ENCODE measurements at places on chromosomes 16 and 17. TPM values are rescaled to one million over a fixed set of nuclear protein-coding genes. Genes with fewer than 3 reads are reported as not detected.

PRAC1 gene
- total RNA-seq = not detected

UQCRC2 gene
- total RNA-seq = 142 TPM

TCAP gene
- 6.6 TPM for total RNA-seq

- H3K27me3 ChIP-seq = no peaks in the 10 kb centered on the region
- H3K27ac ChIP-seq = no peak overlapping the region
- H3K4me3 ChIP-seq = no peak overlapping the region
- no peaks in the 10 kb centered on the region for H3K36me3 ChIP-seq
- DNase-seq = no peak
Measured at GRCh38 chr16:12252616-12253015, 276.1 kb downstream of the SNX29 start.

GRCh38 chr17:75878174-75878998 lies at the start of gene TRIM47:
TRIM47 (minus strand) TSS chr17:75878581; CDS start chr17:75878548, 33 bp downstream.
- peaks cover 2% of the 10 kb centered on the region for H3K27me3 ChIP-seq
- H3K4me3 ChIP-seq = peak within 1 kb of the TSS; percentile 67

- no peaks in the 10 kb centered on the region for H3K36me3 ChIP-seq
- H3K27me3 ChIP-seq = peaks cover 54% of the 10 kb centered on the region
- H3K4me1 ChIP-seq = peaks cover 25% of the 10 kb centered on the region
- H3K4me3 ChIP-seq = no peak overlapping the region
- DNase-seq = no peak
- H3K27ac ChIP-seq = no peak overlapping the region
Measured at GRCh38 chr17:73647301-73647695, 3.1 kb upstream of the SDK2 start.

DNA sequence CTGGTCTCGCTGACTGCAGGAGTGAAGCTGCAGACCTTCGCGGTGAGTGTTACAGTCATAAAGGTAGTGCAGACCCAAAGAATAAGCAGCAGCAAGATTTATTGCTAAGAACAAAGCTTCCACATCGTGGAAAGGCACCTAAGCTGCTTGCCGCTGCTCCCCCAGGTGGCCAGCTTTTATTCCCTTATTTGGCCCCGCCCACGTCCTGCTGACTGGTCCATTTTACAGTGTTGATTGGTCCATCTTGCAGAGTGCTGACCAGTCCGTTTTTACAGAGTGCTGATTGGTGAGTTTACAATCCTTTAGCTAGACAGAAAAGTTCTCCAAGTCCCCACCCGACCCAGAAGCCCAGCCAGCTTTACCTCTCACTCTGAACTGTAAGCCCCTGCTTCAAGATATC lies 227.8 kb downstream of the ABCC12 start:
- no peak overlapping the region for H3K4me3 ChIP-seq
- no peak for DNase-seq
- H3K27me3 ChIP-seq = no peaks in the 10 kb centered on the region
- no peaks in the 10 kb centered on the region for H3K4me1 ChIP-seq
- H3K36me3 ChIP-seq = no peaks in the 10 kb centered on the region

DNA sequence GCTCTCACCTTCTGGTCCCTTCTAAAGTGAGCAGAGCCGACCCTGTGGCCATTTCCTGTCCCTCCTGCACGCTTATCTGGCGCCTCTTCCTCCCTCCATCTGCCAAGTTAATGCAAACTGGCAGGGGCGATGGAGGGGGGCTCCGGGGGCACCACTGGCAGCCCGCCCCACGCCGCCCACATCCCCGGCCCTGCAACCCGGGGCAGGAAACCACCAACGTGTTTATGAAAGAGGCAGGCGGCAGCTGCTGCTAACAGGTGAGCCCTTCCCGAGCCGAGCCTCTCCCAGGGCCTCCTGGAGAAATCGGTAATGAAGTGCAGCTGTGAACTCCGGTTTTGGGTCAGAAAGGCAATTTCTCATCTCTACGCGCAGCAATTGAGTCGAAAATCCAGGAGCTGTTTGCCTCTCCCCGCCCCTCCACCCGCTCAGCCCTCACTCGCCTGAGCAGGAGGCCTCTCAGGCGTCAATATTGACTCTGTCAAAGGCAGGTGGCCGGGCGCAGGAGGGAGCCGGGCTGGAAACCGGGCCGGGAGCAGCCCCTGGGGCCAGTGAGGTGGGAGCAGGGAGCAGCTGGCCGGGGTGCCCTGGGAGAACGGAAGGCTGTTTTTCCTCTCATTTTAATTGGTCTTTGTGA lies 164.4 kb upstream of the GSE1 start:
- no peak overlapping the region for H3K4me3 ChIP-seq
- H3K27ac ChIP-seq = peak overlapping the region; percentile 65
- H3K4me1 ChIP-seq = peaks cover 83% of the 10 kb centered on the region
- DNase-seq = peak; percentile 75

DNA sequence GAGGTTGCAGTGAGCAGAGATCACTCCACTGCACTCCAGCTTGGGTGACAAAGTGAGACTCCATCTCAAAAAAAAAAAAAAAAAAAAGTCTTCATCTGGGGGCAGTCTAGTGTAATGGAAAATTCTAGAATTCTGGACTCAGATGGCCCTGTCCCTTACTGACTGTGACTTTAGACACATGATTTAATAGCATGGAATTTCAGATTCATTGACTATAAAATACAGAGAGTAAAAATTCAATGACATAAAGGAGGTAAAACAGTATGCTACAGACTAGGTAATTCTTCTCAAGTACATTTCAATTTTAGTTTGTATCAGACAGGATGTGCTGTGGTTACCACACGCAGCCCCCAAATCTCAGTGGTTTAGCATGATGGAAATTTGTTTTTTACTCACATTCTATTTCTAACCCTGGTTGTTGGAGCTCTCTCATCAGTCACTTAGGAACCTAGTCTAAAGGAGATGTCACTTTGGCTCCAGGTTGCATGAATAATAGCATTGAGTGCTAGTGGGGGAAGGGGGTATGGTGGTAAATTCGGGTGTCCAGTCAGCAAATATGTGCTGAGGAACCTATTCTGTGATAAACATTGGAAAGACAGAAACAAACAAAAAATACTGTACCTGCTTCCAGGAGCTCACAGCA lies 444.0 kb downstream of the XYLT1 start:
- H3K4me3 ChIP-seq = no peak overlapping the region
- no peak overlapping the region for H3K27ac ChIP-seq
- H3K36me3 ChIP-seq = no peaks in the 10 kb centered on the region
- peaks cover 33% of the 10 kb centered on the region for H3K4me1 ChIP-seq
- peak; percentile 30 for DNase-seq

GRCh38 chr17:68674029-68674925 lies 73.1 kb upstream of the FAM20A start:
- no peaks in the 10 kb centered on the region for H3K4me1 ChIP-seq
- peaks cover 5% of the 10 kb centered on the region for H3K27me3 ChIP-seq
- H3K4me3 ChIP-seq = no peak overlapping the region
- no peaks in the 10 kb centered on the region for H3K36me3 ChIP-seq
- DNase-seq = no peak

- H3K4me1 ChIP-seq = peaks cover 15% of the 10 kb centered on the region
- H3K4me3 ChIP-seq = no peak overlapping the region
- no peaks in the 10 kb centered on the region for H3K27me3 ChIP-seq
- DNase-seq = no peak
- H3K27ac ChIP-seq = no peak overlapping the region
Measured at GRCh38 chr17:14361945-14362508, 61.1 kb downstream of the HS3ST3B1 start.

GRCh38 chr17:76343106-76343505 lies 10.6 kb downstream of the PRPSAP1 start:
- H3K27ac ChIP-seq = no peak overlapping the region
- peaks cover 29% of the 10 kb centered on the region for H3K36me3 ChIP-seq
- no peak overlapping the region for H3K4me3 ChIP-seq
- H3K4me1 ChIP-seq = no peaks in the 10 kb centered on the region
- DNase-seq = no peak

Data from T-cell (primary cell).